ENCODE measurements at places on chromosomes 2 and 18.

- no peak for DNase-seq
These were observed 2.5 kb downstream of the HADHA start for GRCh38 chr2:26241928-26242436.

DNA sequence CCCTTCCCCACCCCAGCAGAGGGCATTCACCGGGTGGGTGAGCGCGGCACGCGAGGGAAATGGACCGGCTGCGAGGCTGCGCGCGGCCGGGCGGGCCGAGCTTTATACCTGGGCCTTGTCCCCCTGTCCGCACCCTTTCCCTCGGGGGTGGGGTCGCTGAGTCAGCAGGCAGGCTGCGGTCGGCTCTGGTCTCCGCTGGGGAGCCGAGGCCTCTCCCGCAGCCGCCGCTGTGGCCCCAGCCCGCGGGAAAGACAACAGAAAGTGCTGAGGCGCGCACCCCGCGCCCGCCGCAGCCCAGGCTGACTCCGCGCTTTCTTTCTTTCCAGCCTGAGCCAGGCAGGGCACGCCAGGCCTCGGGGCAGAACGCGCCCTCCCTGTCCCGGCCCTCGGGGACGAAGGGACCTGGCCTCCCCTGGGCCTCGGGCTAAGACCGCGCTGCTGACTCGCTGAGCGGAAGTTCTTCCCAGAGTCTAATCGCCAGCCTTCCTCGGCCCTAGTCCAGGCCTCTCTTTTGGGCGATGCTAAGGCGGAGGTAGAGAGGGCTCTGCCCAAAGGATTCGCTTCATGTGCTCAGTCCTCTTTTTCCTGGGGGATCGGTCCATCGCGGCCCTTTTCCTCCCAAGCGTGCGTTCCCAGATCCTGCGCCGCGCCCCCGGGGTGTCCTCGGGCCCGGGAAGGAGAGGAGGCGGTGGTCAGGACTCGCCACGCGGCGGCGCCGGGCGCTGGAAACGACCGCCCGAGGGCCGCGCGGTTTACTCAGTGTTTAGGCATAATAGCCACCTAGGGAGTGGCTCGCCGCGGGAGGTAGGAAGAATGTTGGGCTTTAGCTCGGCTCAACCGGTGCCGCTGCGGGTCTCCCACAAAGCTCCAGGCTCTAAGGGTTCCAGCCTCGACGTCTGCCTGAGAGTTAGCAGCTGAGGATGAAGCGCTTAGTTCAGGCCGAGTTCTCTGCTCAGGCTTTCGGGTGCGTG lies at the start of gene CRYBA2:
Gene CRYBA2 (minus strand): TSS at position 78 of the 971 bp plus-strand sequence. CDS start 246 bp downstream, outside the sequence.
- no peak for DNase-seq

DNA sequence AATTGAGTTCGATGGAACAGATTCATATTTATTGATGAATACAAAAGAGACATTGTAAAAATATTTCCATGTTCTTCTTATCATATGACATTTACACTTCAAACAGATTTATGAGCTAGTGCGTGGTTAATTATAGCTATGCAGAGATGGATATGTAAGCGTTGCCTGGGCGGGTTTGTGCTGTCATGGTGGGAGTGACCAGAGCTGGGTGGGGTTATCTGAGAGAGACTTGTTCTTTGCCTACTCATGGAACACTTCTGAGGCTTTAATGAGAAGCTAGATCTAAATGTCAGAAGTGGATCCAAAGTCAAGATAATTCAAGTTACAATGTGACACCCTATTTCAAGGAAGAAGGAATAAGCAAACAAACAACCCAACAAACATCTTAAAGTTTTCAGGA lies 162.3 kb upstream of the ZEB2 start:
- DNase-seq: no peak

DNA sequence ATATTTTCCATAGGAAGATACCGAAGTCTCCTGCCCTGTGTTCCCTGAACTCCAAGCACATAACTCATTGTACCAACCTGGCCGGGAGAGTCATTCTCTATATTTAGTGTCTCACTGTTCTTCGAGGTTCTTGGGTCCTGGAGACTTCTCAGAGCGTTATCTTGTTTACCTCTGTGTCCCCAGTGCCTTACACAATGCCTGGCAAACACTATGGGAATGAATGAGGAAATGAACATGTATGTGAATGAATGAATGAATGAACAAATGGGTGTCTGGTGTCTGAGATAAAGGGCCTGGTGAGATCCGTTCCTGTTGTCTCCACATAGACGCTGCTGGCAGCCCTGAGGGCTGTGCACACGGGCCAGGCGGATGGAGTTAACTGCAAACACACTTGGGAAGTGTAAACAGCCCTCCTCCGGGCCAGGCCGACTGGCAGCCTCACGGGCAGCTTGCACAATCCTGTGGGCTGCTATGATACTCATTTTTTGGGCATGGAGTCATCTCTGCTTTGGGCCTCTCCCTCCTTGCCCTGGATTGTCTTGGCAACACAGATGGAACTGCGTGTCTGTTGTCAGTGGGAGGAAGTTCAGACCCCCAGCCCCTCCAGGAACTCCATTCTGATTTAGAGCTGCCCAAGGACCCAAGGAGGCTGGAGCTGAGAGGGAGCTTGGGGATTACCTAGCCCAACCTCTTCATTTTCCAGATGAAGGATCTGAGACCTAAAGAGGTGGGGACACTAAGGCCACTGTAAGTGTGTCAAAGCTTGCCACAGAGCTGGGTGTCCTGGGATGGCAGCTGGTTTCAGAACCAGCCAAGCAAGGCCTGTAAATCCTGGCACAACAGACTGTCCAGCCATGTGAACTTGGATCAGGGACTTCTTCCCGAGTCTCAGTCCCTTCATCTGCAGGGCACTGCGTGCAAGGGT lies 124.4 kb downstream of the INHBB start:
- no peak for DNase-seq

DNA sequence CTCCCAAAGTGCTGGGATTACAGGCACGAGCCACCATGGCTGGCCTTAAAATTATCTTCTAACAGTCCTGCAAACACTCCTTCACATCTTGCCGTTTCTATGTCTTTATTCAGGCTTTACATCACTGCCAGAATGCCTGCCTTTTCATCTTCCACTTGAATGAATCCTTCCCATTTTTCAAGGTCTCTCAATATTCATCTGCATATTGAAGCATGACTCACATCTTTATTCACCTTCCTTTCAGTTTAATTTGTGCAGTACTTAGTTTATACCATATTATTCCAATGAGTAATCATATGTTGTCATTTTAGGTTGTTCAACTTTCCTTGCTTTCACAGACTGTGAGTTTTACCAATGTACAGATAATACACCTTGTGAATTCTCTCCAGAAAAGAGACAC lies 510.1 kb upstream of the PIK3C3 start:
- DNase-seq: no peak

DNA sequence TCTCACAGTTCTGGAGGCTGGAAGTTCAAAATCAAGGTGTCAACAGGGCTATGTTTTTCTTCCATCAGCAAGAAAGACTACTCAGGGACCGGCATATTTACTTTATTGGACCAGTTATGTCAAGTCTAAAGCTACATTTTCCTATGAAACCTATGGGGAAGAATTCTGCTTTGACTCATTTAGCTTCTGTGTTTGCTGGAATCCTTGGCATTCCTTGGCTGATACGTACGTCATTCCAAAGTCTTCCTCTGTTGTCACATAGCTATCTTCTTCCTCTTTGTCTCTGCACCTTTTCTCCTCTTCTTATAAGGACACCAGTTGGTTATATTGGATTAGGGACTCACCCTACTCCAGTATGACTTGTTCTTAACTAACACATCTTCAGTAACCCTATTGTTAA lies 137.4 kb upstream of the FBXO11 start:
- DNase-seq: no peak

- DNase-seq: no peak
These were observed 519.6 kb upstream of the RAB6C start for GRCh38 chr2:129459881-129460280.

DNA sequence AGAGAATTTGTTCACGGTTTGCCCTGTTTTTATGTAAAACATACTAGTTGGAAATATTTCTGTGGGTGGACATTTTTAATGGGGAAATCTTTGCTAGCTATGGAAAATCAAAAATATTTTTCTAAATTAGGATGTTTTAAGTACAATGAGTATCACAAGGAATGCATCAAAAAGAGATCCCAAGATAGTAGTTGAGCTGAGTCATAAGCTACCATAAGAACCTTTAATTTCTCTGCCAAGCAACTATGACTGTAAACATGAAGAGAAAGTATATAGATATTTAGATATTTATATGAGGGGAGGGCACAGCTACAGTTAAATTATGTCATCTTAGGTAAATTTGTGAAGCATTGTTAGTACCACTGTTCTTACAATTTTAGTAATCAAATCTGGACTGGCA lies 646.2 kb downstream of the XIRP2 start:
- DNase-seq: no peak

GRCh38 chr2:183927406-183928325 lies 670.7 kb upstream of the ZNF804A start:
- no peak for DNase-seq

GRCh38 chr2:27084297-27085061 lies 2.1 kb upstream of the KHK start:
- no peak for DNase-seq

Data from stimulated activated CD4-positive, alpha-beta T cell treated with anti-CD3 and anti-CD28 coated beads, Interleukin-12 subunit alpha, Interleukin-12 subunit beta, amount 100 ng/mL, for 48 hours (primary cell).